ENCODE measurements at places on chromosomes 1 and 21. TPM values are rescaled to one million over a fixed set of nuclear protein-coding genes. Genes with fewer than 3 reads are reported as not detected.

GRCh38 chr1:224127925-224128819, 14.3 kb downstream of the FBXO28 start:
- H3K27me3 ChIP-seq = no peaks in the 10 kb centered on the region
- no peak overlapping the region for H3K27ac ChIP-seq
- H3K4me3 ChIP-seq = no peak overlapping the region
- peaks cover 28% of the 10 kb centered on the region for H3K36me3 ChIP-seq
- peaks cover 13% of the 10 kb centered on the region for H3K4me1 ChIP-seq

GRCh38 chr1:23497777-23498439, 13.9 kb upstream of the ASAP3 start:
- no peak overlapping the region for H3K27ac ChIP-seq
- no peaks in the 10 kb centered on the region for H3K27me3 ChIP-seq
- H3K4me3 ChIP-seq = no peak overlapping the region
- no peaks in the 10 kb centered on the region for H3K36me3 ChIP-seq

GRCh38 chr1:88800382-88801051, 90.8 kb downstream of the GTF2B start:
- H3K36me3 ChIP-seq = peaks cover 51% of the 10 kb centered on the region
- H3K27ac ChIP-seq = no peak overlapping the region
- no peak overlapping the region for H3K4me3 ChIP-seq
- no peaks in the 10 kb centered on the region for H3K27me3 ChIP-seq
- no peak for DNase-seq
- no peaks in the 10 kb centered on the region for H3K4me1 ChIP-seq

GRCh38 chr1:164635803-164636731, 77.1 kb downstream of the PBX1 start:
- H3K27me3 ChIP-seq = no peaks in the 10 kb centered on the region
- H3K4me1 ChIP-seq = peaks cover 15% of the 10 kb centered on the region
- no peak overlapping the region for H3K27ac ChIP-seq
- no peaks in the 10 kb centered on the region for H3K36me3 ChIP-seq
- no peak for DNase-seq
- H3K4me3 ChIP-seq = no peak overlapping the region

- H3K36me3 ChIP-seq = peaks cover 39% of the 10 kb centered on the region
- DNase-seq = no peak
- H3K27me3 ChIP-seq = no peaks in the 10 kb centered on the region
- H3K4me1 ChIP-seq = peaks cover 2% of the 10 kb centered on the region
- no peak overlapping the region for H3K4me3 ChIP-seq
- H3K27ac ChIP-seq = no peak overlapping the region
These were observed 6.8 kb downstream of the PFKFB2 start for GRCh38 chr1:207059881-207060280.

DNA sequence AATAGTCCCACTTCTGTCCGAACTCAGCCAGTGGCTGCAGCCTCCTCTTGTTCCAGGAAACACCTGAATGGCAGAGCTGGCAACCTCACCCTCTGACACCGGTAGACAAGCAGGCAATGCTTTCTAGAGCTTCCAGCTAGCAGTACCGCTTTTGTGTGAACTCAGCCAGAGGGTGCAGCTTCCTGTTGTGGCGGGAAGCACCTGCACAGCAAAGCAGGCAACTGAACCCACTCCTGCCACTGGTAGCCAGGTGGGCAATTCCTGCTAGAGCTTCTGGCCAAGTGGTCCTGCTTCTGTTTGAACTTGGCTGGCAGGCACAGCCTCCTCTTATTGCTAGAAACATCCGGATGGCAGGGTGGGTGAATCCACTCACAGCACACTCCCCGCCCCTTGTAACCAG, 40.1 kb upstream of the TMPRSS15 start:
- no peak overlapping the region for H3K4me3 ChIP-seq
- H3K27ac ChIP-seq = no peak overlapping the region
- DNase-seq = no peak
- H3K36me3 ChIP-seq = no peaks in the 10 kb centered on the region

DNA sequence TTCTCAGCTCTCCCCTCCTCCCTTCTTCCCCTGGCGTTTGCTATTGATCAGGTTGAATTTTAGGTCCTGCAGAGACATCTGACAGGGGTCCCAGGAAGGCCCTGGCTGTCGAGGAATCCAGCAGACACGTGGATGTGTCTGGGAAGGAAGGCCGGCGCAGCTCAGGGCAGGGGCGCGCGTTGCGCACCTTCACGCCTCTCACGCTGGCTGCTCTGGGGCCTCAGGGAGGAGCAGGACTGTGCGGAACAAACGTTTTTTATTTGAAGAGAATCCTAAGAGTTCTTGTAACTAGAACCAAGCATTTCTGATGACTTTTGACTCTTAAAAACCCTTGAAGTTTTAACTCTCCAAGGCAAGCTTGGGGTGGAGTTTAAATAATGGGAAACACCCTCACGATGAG, 54.2 kb downstream of the SLC37A1 start:
- no peaks in the 10 kb centered on the region for H3K27me3 ChIP-seq
- H3K27ac ChIP-seq = no peak overlapping the region
- peak; percentile 29 for DNase-seq
- H3K36me3 ChIP-seq = peaks cover 57% of the 10 kb centered on the region

- H3K4me1 ChIP-seq = no peaks in the 10 kb centered on the region
- H3K27ac ChIP-seq = no peak overlapping the region
- no peaks in the 10 kb centered on the region for H3K36me3 ChIP-seq
- H3K27me3 ChIP-seq = peaks cover 24% of the 10 kb centered on the region
These were observed 8.0 kb downstream of the TMPRSS2 start for GRCh38 chr21:41499920-41500319.

GRCh38 chr1:110387048-110387754, 3.6 kb downstream of the SLC16A4 start:
- H3K4me1 ChIP-seq = peaks cover 5% of the 10 kb centered on the region
- H3K27me3 ChIP-seq = no peaks in the 10 kb centered on the region
- DNase-seq = no peak
- H3K36me3 ChIP-seq = no peaks in the 10 kb centered on the region
- H3K27ac ChIP-seq = no peak overlapping the region

DNA sequence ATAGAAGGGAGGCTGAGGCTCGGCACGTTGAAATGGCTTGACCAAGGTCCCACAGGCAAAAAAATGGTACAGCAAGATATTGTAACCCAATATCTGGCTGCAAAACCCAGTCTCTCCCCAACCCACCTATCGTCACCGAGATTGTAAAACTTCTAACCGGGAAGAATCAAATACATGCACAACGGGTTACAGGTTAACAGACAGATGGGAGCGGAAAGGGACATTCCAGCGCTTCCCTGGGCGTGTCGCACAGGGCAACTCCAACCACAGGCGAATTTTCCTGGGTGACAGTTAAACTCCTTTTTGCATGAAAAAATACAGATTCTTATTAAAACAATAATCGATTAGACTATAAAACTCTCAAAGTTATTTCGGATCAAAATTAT, 31.8 kb upstream of the JUN start:
- no peaks in the 10 kb centered on the region for H3K36me3 ChIP-seq
- H3K27ac ChIP-seq = peak overlapping the region; percentile 93
- peaks cover 64% of the 10 kb centered on the region for H3K4me1 ChIP-seq
- no peaks in the 10 kb centered on the region for H3K27me3 ChIP-seq

GRCh38 chr1:204127597-204128242, 24.1 kb downstream of the ETNK2 start:
- H3K36me3 ChIP-seq = peaks cover 33% of the 10 kb centered on the region
- no peaks in the 10 kb centered on the region for H3K27me3 ChIP-seq
- no peak overlapping the region for H3K4me3 ChIP-seq

DNA sequence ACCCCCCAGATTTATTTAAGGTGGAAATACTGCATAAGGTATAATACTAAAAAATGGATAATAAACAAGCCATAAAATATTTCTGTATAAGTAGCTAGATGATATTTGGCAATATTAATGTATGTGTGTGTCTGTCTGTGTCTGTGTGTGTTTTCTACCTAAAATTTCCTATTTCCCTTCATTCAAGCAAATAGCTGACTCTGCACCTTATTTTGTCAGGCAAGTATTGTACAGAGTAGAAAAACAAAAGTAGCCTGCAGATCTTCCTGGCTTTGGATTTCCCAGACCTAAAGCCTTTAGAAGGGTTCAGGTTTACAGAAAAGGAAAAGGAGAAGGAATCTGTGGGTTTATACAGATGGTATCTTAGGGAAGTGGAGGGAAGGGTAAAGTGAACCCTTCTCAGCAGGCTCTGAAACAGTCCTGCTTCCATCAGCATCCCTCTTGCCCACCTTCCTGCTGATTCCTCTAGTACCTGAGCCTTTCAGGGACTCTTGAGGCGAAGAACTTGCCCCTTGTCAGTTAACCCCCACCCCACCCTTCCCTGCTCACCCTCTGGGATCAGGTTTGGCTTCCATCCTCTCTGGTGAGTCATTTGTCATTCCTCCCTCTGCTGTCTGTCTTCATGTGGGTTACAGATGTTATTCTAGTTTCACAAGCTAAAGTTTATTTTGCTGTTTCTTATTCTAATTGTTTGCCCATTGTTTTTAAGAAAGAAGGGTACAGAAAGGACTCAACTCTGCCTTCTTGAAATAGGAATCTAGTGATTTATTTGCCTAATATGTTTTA, 21.7 kb upstream of the RGS16 start:
- no peak overlapping the region for H3K27ac ChIP-seq
- no peaks in the 10 kb centered on the region for H3K36me3 ChIP-seq
- H3K4me1 ChIP-seq = peaks cover 36% of the 10 kb centered on the region

DNA sequence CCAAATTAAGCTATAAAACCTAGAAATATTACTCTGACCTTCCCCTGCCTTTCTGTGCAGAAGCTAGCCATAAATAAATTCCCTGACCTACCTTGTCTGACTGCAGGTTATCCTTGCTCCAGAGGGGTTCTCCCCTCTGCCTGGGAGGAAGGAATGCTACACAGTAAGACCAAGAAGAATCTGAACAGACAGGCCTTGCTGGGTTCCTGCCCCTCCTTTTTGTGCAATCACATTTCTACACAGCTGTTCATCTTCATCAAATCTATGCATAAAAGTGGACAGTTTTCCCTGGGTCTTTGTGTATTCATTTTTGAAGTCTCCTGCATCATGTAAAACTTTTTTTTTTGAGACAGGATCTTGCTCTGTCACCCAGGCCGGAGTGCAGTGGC, 50.6 kb downstream of the DNTTIP2 start:
- no peaks in the 10 kb centered on the region for H3K27me3 ChIP-seq
- H3K4me1 ChIP-seq = no peaks in the 10 kb centered on the region
- H3K36me3 ChIP-seq = no peaks in the 10 kb centered on the region
- no peak for DNase-seq
- H3K4me3 ChIP-seq = no peak overlapping the region

DNA sequence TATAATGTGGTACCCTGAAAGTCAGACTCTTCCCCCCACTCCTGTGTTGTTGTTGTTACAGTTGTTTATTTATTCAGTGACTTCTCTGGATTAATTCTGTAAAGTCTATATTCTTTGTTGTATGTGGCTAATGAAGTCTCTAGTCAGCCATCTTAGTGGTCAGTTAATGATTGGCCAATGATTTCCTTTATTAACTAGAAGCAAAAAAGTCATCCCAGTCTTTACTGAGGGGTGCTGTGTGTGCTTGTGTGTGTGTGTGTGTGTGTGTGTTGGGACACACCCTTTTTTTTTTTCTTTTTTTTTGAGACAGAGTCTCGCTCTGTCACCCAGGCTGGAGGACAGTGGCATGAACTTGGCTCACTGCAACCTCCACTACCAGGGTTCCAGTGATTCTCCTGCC, 37.3 kb upstream of the HYI start:
- DNase-seq = no peak
- no peaks in the 10 kb centered on the region for H3K27me3 ChIP-seq
- H3K4me3 ChIP-seq = no peak overlapping the region
- H3K27ac ChIP-seq = no peak overlapping the region
- peaks cover 2% of the 10 kb centered on the region for H3K4me1 ChIP-seq

DNA sequence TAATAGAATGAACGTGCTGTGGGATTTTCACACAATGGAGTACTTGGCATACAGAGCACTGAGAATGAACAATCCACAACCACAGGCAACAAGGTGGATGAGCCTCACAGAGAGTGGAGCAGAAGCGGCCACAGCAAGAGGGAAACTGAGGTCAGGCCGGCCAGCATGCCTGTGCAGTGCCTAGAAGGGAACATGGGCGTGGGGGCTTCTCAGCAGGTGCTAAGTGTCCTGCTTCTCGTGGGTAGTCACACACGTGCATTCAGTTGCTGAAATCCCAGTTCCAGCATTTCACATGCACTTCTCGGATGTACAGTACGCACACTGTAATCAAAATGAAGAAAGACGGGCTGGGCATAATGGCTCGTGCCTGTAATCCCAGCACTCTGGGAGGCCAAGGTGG, 33.1 kb downstream of the WDR4 start:
- H3K4me1 ChIP-seq = peaks cover 4% of the 10 kb centered on the region
- no peaks in the 10 kb centered on the region for H3K27me3 ChIP-seq
- H3K4me3 ChIP-seq = no peak overlapping the region
- H3K27ac ChIP-seq = no peak overlapping the region
- peak; percentile 58 for DNase-seq
- peaks cover 87% of the 10 kb centered on the region for H3K36me3 ChIP-seq

GRCh38 chr21:38822778-38823238, 17.1 kb downstream of the ETS2 start:
- H3K4me3 ChIP-seq = no peak overlapping the region
- no peak overlapping the region for H3K27ac ChIP-seq
- H3K27me3 ChIP-seq = no peaks in the 10 kb centered on the region
- H3K36me3 ChIP-seq = peaks cover 63% of the 10 kb centered on the region
- DNase-seq = no peak

- peaks cover 55% of the 10 kb centered on the region for H3K4me1 ChIP-seq
- no peak overlapping the region for H3K27ac ChIP-seq
- H3K4me3 ChIP-seq = no peak overlapping the region
- no peaks in the 10 kb centered on the region for H3K27me3 ChIP-seq
- DNase-seq = no peak
These were observed 139.3 kb upstream of the EDN2 start for GRCh38 chr1:41623736-41624135.

GRCh38 chr1:201488830-201489589, 17.9 kb downstream of the CSRP1 start:
- H3K4me3 ChIP-seq = no peak overlapping the region
- peaks cover 59% of the 10 kb centered on the region for H3K4me1 ChIP-seq
- H3K36me3 ChIP-seq = peaks cover 45% of the 10 kb centered on the region
- DNase-seq = no peak

DNA sequence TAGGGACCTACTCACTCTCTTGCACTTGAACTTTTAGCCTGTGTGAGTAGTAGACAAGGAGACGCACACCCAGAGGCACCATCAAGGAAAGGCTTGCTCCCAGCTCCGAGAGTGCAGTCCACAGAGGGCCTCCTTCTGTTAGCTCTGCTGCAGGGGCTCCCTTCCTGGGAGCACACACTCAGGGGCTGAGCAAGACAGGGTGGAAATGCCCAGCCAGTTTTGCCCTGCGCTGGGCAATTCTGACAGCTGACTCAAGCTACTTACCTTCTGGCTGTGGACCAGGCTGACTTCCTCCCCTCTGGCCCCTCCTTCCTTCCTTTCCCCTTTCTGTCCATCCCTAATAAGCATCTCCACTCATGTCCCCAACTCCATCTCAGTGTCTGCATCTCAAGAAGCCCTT, 449.1 kb downstream of the PTPRU start:
- H3K4me1 ChIP-seq = no peaks in the 10 kb centered on the region
- peaks cover 56% of the 10 kb centered on the region for H3K27me3 ChIP-seq
- H3K27ac ChIP-seq = no peak overlapping the region
- no peaks in the 10 kb centered on the region for H3K36me3 ChIP-seq
- peak; percentile 8 for DNase-seq
- H3K4me3 ChIP-seq = no peak overlapping the region

GRCh38 chr1:205604825-205605505, 26.8 kb downstream of the ELK4 start:
- H3K4me3 ChIP-seq = no peak overlapping the region
- H3K4me1 ChIP-seq = peaks cover 20% of the 10 kb centered on the region
- no peaks in the 10 kb centered on the region for H3K27me3 ChIP-seq
- peaks cover 14% of the 10 kb centered on the region for H3K36me3 ChIP-seq
- DNase-seq = no peak
- H3K27ac ChIP-seq = no peak overlapping the region

SMYD3 gene
- 14.5 TPM for total RNA-seq

MROH9 gene
- not detected for total RNA-seq

CCDC181 gene
- not detected for total RNA-seq

DNAJC28 gene
- total RNA-seq = 3.3 TPM

Measured in suprapubic skin (tissue), 4 donors.